ENCODE measurements at places on chromosomes 1 and 21. TPM values are rescaled to one million over a fixed set of nuclear protein-coding genes. Genes with fewer than 3 reads are reported as not detected.

The SLC1A7 gene
- not detected for total RNA-seq

The MROH7 gene
- 3.0 TPM for total RNA-seq

The CD48 gene
- 4.3 TPM for total RNA-seq

The MNDA gene
- 3.3 TPM for total RNA-seq

The NOTCH2 gene
- 102 TPM for total RNA-seq

The OSCP1 gene
- total RNA-seq: 8.5 TPM

The SPATA45 gene
- not detected for total RNA-seq

The C8B gene
- not detected for total RNA-seq

The USP1 gene
- total RNA-seq: 23.9 TPM

The CYP4Z1 gene
- total RNA-seq: 1.1 TPM

The C1QA gene
- 11.7 TPM for total RNA-seq

The SSU72 gene
- 163 TPM for total RNA-seq

The HSD3B2 gene
- total RNA-seq: not detected

The MFAP2 gene
- total RNA-seq: 16.0 TPM

The PDZK1IP1 gene
- total RNA-seq: 267 TPM

The TRIM67 gene
- not detected for total RNA-seq

The HCRTR1 gene
- total RNA-seq: not detected

The MACO1 gene
- 20.4 TPM for total RNA-seq

The PRDM16 gene
- total RNA-seq: 0.56 TPM

The NBL1 gene
- total RNA-seq: 212 TPM

The NAV1 gene
- 21.8 TPM for total RNA-seq

The LRRC39 gene
- total RNA-seq: 1.2 TPM

The NEGR1 gene
- total RNA-seq: 7.8 TPM

The TMEM69 gene
- 23.7 TPM for total RNA-seq

The GJB4 gene
- 66.3 TPM for total RNA-seq

The LGR6 gene
- 2.7 TPM for total RNA-seq

The FOXO6 gene
- 3.5 TPM for total RNA-seq

The BRDT gene
- total RNA-seq: not detected

The ACTL8 gene
- not detected for total RNA-seq

The SAMSN1 gene
- total RNA-seq: 3.4 TPM

The TCHH gene
- 0.99 TPM for total RNA-seq

The SLAMF6 gene
- 0.49 TPM for total RNA-seq

The ST6GALNAC3 gene
- total RNA-seq: 2.2 TPM

The PLEKHA6 gene
- total RNA-seq: 1.7 TPM

The KRTAP12-2 gene
- not detected for total RNA-seq

The FCMR gene
- total RNA-seq: 0.34 TPM

The GABRD gene
- total RNA-seq: 5.1 TPM

The GJA5 gene
- 2.2 TPM for total RNA-seq

All from lower leg skin (tissue), 4 donors.